Thoracic aorta (tissue), 2 donors: ENCODE measurements at places on chromosomes 16 and 17. TPM values are rescaled to one million over a fixed set of nuclear protein-coding genes. Genes with fewer than 3 reads are reported as not detected.

The FTSJ3 gene
- total RNA-seq = 38.2 TPM

The ALOX12 gene
- total RNA-seq = not detected

The NPIPA2 gene
- total RNA-seq = 2.6 TPM

The SLC16A13 gene
- not detected for total RNA-seq

The DPEP3 gene
- total RNA-seq = not detected

The CCL8 gene
- total RNA-seq = 2.5 TPM

The TMC7 gene
- 0.49 TPM for total RNA-seq

The KCNJ2 gene
- 5.0 TPM for total RNA-seq

The ABHD15 gene
- 11.3 TPM for total RNA-seq

The C17orf100 gene
- not detected for total RNA-seq

DNA sequence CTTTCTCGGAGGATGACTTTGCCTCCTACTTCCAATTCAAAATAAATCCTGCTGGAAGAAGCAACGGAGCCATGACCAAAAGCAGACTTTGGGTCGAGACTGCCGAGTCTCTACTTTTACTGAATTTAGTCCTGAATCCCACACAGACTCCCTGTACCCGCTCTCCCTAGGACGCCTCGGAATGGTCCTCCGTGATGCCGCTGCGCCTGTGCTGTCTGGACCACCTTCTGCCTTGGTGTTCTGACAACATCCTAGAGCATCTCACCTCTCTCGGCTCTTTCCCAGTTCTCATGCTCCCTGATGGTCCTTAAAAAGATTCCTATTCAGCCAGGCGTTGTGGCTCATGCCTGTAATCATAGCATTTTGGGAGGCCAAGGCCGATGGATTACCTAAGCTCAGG lies 181.1 kb upstream of the HSBP1 start:
- no peak for DNase-seq

DNA sequence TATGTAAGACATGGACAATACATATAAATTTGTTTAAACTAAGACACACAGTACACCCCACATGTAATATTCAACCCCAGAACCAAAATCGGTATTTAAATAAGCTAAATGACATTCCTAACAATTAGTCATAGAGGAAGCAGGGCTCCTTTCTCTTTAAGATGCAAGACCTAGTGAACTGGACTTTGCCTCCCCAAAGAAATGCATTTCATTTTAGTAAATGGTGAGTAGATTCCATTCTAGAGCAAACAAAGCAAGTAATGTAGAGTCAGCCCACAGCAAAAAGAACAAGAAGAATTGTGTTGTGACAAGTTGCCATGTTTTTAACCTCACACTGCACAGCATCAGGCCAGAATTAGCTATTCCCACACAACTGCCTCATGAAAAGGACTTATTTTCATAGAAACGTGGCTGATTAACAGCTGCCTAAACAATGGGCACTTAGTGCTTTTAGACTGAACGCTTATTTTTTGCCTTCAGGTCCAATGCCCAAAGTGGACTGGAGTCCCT lies 14.4 kb downstream of the DNAJC7 start:
- DNase-seq = no peak

GRCh38 chr17:38344420-38344745 lies 627 bp upstream of the GPR179 start:
- no peak for DNase-seq

- no peak for DNase-seq
Measured at GRCh38 chr16:49116873-49117272, 164.8 kb downstream of the CBLN1 start.

- no peak for DNase-seq
Measured at GRCh38 chr16:17336530-17336900, 134.2 kb downstream of the XYLT1 start.

- DNase-seq = no peak
Measured at GRCh38 chr17:66200685-66201092, 8.8 kb upstream of the CEP112 start.

DNA sequence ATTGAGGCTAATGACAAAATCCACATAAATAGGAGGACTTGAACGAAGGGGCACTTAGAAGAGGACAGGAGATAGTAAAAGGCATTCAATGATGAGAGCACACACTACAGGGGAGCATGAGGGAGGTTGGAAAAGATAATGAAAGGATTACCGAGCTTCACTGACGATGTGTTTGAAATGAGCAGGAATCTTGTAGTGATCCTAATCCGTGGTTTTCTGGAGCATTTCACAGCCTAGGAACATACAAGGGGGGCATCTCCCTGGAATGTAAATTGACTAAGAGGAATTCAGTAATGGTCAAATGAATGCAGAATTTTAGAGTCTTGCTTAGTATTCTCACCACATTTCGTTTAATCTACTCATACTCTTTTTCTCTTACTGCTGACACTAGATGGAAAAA lies 5.2 kb downstream of the ATMIN start:
- DNase-seq = no peak

DNA sequence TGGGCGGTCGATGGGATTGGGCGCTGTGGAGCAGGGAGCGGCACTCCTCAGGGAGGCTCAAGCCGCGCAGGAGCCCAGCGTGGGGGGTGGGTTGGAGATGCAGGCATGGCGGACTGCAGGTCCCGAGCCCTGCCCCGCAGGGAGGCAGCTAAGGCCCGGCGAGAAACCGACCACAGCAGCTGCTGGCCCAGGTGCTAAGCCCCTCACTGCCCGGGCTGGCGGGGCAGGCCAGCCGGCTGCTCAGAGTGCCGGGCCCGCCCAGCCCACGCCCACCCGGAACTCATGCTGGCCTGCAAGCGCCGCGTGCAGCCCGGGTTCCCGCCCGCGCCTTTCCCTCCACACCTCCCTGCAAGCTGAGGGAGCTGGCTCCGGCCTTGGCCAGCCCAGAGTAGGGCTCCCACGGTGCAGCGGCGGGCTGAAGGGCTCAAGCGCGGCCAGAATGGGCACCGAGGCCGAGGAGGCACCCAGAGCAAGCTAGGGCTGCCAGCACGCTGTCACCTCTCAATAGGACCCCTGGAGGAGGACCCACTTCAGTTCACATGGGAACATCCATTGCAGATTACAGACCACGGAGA lies 20.5 kb upstream of the METTL16 start:
- DNase-seq = no peak

DNA sequence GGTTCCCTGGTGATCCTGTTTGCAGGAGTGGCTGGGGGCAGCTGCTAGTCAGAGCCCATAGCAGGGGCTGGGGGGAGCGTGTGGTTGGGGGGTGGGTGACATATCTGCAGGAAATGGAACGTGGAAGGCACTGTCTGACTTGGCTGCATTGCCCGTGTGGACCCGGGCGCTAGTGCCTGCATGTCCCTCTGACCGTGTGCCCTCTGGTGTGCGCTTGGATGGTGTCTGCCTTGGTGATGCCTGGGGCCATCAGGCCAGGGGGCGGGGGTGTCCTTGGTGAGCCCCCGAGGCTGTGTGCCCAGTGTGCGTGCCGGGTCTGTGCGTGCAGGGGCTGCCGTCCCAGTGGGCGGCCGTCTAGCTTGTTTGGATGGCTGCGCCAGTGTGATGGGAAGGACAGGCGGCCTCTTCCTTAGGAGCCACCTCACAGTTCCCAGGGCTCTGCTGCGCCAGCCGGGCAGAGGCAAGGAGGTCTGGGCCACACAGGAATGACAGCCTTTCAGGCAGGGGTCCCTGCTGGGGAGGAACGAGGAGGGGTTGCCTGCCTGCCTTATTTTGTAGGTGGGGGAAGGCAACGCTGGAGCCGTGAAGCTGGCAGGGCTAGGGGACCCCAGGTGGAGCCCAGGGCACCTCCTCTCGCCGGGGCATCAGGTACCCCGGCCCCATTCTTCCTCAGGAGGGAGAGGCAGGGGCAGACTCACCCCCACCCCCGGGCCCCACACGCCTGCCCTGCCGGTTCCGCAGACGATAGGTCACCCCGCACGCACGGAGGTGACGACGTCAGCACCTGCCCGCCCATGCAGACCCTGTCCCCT lies 693 bp downstream of the NDRG4 start:
- DNase-seq = no peak

DNA sequence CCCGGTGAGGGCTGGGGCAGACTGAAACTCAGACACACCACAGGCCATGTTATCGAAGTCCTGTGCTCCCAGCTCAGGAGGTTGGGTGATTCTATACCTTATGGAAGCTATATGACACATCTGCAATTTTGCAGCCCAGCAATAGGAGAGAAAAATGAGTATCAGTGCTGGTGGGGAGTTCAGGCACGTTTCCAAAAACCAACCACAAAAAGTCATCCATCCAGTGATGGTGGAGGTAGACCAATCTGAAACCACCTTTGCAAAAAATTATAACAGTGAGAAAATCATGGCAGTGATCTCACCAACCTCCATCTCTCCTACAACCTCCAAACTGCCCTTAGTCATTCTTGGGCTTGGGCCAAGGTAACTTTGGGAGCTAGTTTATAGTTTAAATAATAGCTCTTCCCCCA lies 327.9 kb downstream of the SLC39A11 start:
- DNase-seq = no peak

GRCh38 chr17:35889818-35890773 lies 9.9 kb upstream of the CCL5 start:
- DNase-seq = no peak

DNA sequence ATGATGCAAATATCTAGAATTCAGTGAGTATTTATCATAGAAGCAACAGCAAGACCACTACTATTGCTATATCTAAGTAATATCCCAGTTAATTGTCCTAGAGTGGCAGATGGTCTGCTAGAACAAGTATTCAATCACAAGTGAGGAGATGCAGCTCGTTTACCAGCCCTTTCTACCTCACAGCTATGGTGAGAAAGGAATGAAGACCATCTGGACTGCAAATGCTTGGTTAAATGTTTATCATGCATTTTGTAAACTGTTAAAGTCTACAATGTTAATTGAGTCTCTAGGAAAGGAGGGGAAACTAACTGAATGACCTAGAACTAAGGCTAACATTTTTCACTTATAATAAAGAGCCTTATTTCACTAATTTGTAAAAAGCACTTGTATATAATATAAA lies 52.5 kb downstream of the CNOT1 start:
- no peak for DNase-seq

- peak; percentile 83 for DNase-seq
Measured at GRCh38 chr16:84603140-84603816, 14.6 kb downstream of the COTL1 start.

GRCh38 chr16:49453983-49454382 lies 80.4 kb downstream of the C16orf78 start:
- no peak for DNase-seq

DNA sequence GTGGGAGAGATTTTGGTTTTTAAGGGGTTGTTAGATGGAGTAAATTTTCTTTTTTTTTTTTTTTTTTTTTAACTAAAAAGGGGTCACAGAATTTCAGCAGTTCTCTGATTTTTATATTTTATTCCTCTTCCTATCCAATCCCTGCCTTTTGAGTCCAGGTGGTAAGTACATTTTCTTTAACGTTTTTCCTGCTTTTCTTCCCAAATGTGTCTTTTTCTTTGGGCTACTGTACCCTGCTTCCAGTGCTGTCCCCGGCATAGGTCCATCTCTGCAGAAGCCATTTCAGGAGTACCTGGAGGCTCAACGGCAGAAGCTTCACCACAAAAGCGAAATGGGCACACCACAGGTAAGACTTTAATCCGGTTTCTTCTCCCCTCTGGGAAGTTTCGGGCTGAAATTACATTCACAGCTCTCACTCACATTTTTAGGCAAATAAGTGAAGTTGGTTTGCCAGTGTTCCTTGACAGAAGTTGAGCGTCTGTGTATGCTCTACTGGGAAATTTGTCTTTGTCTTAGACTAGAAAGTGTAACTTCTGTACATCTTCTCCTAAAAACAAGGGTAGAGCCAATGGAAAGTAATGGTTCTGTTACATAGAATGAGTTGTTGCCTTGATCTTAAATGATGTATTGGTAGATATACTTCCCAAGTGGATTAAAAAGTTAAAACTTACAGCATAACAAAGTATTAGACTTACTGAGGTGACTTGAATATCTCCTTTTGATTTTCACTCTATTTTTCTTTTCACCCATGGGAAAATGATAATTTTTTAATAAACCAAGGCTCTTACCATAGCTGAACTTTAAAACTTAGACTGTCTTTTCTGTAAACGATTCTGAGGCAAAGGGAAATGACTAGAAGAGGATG lies 54.5 kb downstream of the TUBD1 start:
- no peak for DNase-seq

- DNase-seq = peak; percentile 7
Measured at GRCh38 chr16:72501739-72502593, 330.0 kb upstream of the PMFBP1 start.

GRCh38 chr17:38918129-38918913 lies 7.1 kb upstream of the LASP1NB start:
- DNase-seq = no peak
